ENCODE measurements at places on chromosomes 11 and 22. TPM values are rescaled to one million over a fixed set of nuclear protein-coding genes. Genes with fewer than 3 reads are reported as not detected.

Gene OOSP2
- total RNA-seq: not detected

Gene BEST1
- not detected for total RNA-seq

Gene CHEK1
- 7.9 TPM for total RNA-seq

Gene PRDM11
- 7.9 TPM for total RNA-seq

Gene ACRV1
- under 0.01 TPM for total RNA-seq
